ENCODE measurements at places on chromosomes 13 and 19.
A peak's percentile ranks its signal among the peaks of the same experiment; 100 is the strongest.

DNA sequence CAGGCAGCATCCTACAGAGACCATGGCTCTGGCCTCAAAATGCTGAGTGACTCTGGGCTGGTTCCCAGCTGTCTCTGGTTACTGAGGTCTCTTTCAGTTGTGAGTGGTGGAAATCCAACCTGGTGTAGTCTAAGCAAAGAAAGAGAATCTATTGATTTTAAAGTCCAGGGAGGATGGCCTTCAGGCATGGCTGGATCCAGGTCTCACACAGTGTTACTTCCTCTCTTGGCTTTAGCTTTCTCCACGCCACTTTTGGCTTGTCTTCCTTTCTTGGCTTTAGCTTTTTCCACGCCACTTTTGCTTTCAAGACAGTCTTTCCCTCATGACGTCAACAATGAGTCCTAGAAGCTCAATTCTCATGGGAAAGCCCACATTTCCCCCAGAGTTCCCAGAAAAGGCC is 4.1 kb downstream of the CYP4F3 start:
- DNase-seq, result no peak

GRCh38 chr19:4139614-4140236 is 13.7 kb upstream of the CREB3L3 start:
- DNase-seq, result peak; percentile 46

- no peak for DNase-seq
Observed at GRCh38 chr13:67071918-67072598, 158.1 kb downstream of the PCDH9 start.

- no peak for DNase-seq
Observed at GRCh38 chr19:12695997-12696365, 450 bp downstream of the FBXW9 start.

DNA sequence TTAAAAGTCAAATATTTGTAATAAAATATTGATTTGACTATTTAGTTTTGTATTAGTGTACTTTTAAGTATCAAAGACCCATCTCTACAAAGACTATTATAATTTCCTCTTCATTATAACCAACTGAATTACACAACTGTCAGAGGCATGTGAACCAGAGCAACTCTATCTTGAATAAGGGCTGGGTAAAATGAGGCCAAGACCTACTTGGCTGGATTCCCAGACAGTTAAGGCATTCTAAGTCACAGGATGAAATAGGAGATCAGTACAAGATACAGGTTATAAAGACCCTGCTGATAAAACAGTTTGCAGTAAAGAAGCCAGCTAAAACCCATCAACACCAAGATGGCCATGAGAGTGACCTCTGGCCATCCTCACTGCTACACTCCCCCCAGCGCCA is 36.2 kb upstream of the ATP12A start:
- DNase-seq, result no peak

DNA sequence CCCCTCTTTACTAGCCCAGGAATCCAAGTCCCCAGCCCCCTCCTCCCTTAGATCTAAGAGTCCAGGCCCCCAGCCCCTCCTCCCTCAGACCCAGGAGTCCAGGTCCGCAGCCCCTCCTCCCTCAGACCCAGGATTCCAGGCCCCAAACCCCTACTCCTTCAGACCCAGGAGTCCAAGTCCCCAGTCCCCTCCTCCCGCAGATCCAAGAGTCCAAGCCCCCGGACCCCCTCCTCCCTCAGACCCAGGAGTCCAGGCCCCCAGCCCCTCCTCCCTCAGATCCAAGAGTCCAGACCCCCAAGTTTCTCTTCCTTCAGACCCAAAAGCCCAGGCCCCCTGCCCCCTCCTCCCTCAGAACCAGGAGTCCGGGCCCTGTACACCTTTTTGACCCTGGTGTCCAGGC is 11.5 kb downstream of the SPACA6 start:
- DNase-seq, result no peak

Data from HuH-7 (cell line).